ENCODE measurements at places on chromosomes 12 and 14.

GRCh38 chr14:91254461-91254860 lies 10.0 kb upstream of the GPR68 start:
- no peak for DNase-seq

- DNase-seq: peak; percentile 24
These were observed 452.7 kb upstream of the PDE3A start for GRCh38 chr12:19915392-19916195.

- peak; percentile 84 for DNase-seq
These were observed 21.3 kb downstream of the FKBP11 start for GRCh38 chr12:48903982-48904411.

GRCh38 chr12:124398578-124399227 lies 103.8 kb downstream of the RFLNA start:
- no peak for DNase-seq

DNA sequence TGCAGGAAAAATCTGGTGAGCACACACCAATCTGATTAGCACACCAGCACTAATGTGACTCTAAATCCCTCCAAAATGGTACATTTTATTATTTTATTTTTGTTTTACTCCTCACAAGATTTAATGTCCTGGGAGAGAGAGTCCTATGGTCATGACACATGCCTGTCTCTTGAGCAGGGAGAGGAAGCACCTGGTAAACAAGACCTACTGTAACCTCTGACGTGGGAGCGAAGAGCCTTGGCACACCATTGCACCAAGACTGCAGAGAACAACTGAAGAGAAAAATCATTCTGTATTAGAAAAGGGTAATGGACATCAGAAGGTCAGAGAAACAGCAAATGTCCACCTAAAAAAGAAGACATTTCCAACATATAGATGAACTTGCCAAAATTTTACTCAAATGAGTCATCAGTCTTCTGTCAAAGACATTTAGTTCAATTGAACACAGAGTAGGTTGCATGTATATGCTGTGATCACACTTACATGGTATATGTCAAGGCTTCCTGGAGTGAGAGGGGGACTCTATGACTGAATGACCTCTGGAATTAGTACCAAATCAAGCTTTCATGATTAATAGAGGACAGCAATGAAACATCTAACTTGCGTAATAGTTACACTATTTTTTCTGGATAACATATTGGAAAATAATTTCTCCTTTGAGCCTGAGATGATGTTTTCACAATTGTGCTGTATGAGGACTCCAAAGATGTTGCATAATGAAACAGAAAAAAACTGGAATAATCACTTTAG lies 186.9 kb upstream of the FLRT2 start:
- no peak for DNase-seq

- DNase-seq: no peak
These were observed 36.2 kb downstream of the OAS2 start for GRCh38 chr12:113014565-113014964.

GRCh38 chr14:76882651-76883050 lies 56.4 kb downstream of the LRRC74A start:
- DNase-seq: no peak

DNA sequence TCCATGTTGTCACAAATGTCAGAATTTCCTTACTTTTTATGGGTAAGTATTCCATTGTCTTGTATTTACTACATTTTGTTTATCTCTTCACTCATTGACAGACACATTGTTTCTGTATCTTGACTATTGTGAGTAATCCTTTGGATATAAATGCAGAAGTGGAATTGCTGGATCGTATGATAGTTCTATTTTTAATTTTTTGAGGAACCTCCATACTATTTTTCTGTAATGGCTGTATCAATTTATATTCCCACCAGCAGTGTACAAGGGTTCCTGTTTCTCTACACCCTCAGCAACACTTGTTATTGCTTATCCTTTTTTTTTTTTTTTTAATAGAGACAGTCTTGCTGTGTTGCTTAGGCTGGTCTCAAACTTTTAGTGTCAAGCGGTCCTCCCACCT lies 3.5 kb upstream of the KICS2 start:
- DNase-seq: no peak

DNA sequence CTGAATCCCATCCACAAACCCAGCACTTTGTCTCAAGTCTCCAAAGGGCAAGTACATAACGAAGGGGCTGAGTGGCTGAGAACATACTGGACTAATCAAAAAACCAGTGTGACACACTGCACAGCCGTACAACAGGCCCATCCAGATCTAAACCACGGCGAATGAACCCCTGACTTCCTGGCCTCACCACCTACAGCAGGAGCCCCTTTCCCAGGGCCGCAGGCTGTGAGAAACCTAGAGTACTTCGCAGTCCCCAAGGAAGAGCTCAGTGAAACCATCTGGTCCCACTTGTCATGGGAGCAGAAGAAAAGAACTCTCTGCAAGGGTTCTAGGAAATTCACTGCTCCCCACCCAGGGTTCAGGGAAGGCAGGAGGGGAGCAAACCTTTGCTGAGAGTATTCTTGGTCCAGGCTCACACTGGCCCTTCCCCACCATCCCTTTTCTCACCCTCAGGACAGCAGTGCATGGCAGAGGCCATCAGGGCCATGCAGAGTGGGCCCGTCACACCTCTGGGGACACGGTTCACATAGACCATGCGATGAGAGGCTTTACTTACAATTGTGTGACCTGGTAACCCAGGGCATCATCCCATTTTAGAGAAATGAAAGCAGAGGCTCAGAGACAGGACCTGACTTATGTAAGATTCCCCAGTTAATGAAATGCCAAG lies 192.8 kb downstream of the BCL11B start:
- no peak for DNase-seq

- peak; percentile 9 for DNase-seq
These were observed 16.3 kb upstream of the NFYB start for GRCh38 chr12:104154286-104154685.

DNA sequence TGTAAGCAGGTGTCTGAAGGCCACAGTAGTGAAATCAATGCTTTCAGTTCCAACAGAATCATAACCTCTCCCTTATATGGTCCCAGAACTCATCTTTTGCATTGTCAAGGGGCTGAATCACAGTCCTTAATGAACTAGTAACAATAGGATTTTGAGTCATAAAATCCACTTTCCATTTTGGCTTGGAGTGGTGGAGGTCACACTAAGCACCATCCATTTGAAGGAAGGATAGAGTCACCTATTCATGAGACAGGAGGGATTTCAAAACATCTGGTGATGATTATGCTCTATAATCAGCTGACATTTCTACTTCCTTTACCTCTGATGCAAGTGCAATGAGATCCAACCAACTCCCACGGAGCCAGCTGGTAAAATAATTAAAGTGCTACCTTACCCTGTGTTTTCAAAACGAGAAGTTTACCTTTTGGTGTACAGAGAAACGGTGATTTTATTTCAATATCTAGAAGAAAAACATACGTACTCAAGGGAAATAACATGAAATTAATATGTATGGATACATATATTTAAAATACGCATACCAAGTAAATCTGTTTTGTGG lies 59.1 kb downstream of the TMEM132D start:
- no peak for DNase-seq

GRCh38 chr12:132105467-132105866 lies 38.7 kb downstream of the DDX51 start:
- DNase-seq: no peak

- DNase-seq: no peak
These were observed 25.6 kb upstream of the KRAS start for GRCh38 chr12:25276199-25276937.

GRCh38 chr14:53037016-53037415 lies 86.2 kb upstream of the FERMT2 start:
- DNase-seq: no peak

Data from AML-193 (cell line).